ENCODE measurements at places on chromosomes 3 and 15. TPM values are rescaled to one million over a fixed set of nuclear protein-coding genes. Genes with fewer than 3 reads are reported as not detected.

- no peaks in the 10 kb centered on the region for H3K36me3 ChIP-seq
- no peaks in the 10 kb centered on the region for H3K27me3 ChIP-seq
- no peak for DNase-seq
- H3K27ac ChIP-seq = no peak overlapping the region
- no peaks in the 10 kb centered on the region for H3K4me1 ChIP-seq
Measured at GRCh38 chr15:53586799-53587198, 172.7 kb downstream of the WDR72 start.

- no peaks in the 10 kb centered on the region for H3K36me3 ChIP-seq
- no peaks in the 10 kb centered on the region for H3K27me3 ChIP-seq
- no peak overlapping the region for H3K27ac ChIP-seq
Measured at GRCh38 chr3:17642474-17642873, 100.0 kb downstream of the TBC1D5 start.

ADAMTS9 gene
- 14.7 TPM for total RNA-seq

DNA sequence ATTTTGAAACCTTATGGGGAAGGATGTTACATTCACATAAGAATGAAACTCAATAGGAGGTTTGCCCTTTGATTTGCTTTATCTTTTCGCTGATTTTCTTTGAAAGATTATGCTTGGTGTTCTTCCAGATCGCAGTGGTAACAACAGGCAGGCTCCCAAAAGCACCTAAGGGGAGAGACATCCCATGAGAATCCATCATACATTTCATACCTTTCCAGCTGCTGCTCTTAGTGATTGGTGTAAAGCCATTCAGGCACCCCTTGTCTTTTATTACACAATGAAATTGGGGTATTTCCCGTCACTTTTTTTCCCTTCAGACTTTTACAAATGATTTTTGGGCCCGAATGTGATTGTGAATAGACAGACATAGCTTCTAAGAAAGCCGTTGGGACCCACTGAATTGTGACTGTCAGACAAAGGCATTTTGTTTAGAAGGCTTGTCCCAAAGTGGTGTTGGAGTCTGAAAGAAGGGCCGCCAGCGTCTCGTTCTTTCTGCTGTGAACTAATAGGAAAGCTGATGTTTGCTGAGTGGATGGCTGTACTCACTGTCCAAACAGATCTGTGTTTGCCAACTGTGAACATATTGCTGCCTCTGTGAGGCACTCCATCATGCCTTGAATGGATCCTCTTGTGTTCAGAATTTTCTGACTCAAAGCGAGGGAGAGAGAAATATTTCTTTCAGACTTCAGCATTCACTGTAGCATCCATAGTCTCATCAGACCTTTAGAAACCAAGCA, 164.3 kb downstream of the FNDC3B start:
- H3K27ac ChIP-seq = peak overlapping the region; percentile 89
- no peak for DNase-seq
- H3K27me3 ChIP-seq = no peaks in the 10 kb centered on the region
- H3K36me3 ChIP-seq = no peaks in the 10 kb centered on the region

COL6A6 gene
- total RNA-seq = 2.1 TPM

DNA sequence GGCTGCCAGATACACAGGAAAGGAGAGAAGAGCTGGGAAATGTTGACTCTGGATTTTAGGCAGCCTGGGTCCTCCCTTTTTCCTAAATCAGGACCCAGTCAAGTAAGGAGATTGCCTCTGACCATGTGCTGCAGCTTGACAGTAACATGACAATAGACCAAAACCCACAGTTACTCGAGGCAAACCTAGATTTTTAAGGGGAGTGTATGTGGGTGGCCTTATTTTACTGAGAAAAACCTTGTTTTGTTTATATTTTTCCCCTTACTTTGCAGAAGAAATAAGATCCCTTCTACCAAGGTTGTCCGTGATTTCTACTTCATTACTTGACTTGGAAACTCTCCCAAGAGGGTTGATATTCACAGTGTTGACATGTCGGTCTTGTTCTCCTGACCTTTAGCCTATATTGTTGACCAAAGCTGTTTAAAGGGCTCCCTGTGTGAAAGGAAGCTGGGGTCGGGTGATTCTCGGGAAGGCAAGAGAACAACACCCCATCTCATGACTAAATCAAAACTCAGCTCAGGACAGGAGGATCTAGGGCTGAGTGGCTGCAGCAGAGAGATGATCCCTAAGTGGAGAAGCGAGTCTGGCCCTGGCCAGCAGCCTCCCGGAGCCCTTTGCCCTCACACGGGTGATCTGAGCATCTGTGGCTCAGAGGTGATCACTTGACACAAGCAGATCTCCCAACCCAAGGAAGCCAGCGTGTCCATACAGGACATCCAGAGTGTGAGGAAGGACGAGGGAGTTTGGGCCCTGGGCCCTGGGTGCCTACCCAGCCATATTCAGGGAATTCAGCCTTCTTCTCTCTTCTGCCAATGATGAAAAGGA, 31.0 kb upstream of the SLCO2A1 start:
- no peak overlapping the region for H3K4me3 ChIP-seq
- no peak overlapping the region for H3K27ac ChIP-seq

DNA sequence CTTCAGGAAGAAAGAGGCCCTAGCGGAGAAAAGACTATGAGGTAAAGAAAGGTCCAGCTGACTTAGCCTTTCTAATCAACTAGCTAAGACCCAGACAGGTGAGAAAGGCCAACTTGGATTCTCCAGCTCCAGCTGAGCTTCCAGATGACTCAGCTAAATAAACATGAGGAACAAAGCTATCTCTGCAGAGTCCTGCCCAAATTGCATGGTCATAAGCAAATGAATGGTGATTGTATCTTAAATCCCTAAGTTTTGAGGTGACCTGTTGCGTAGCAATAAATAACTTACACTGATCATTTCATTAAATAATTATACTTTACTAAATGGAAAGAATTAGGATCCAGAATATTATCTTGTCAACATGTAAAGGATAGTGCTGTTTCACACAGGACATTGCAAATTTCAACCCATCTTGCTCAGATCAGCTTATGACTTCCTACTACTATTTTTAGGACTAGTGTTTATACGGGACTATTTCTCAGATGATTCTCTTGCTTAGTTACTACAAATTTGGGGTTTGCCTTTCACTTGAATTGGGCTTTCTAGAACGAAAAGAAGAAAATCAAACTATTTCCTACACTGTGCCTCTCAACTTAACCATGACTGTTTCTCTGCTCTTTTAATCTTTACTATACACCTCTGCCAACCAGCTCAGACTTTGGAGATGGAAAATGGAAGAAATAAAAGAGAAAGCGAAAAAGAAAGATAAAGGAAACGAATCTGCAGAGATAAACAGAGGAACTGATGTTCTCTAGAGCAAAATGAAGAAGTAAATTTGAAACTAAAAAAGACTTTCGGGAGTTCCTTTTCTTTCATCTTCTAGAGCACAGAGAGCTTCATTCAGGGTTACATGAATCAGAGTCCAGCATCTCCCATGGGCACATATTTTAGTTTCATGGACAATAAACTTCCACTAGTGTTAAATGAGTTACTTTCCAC, 6.6 kb upstream of the ADGRG7 start:
- no peak for DNase-seq
- peaks cover 7% of the 10 kb centered on the region for H3K4me1 ChIP-seq
- no peak overlapping the region for H3K27ac ChIP-seq
- no peaks in the 10 kb centered on the region for H3K36me3 ChIP-seq

DNA sequence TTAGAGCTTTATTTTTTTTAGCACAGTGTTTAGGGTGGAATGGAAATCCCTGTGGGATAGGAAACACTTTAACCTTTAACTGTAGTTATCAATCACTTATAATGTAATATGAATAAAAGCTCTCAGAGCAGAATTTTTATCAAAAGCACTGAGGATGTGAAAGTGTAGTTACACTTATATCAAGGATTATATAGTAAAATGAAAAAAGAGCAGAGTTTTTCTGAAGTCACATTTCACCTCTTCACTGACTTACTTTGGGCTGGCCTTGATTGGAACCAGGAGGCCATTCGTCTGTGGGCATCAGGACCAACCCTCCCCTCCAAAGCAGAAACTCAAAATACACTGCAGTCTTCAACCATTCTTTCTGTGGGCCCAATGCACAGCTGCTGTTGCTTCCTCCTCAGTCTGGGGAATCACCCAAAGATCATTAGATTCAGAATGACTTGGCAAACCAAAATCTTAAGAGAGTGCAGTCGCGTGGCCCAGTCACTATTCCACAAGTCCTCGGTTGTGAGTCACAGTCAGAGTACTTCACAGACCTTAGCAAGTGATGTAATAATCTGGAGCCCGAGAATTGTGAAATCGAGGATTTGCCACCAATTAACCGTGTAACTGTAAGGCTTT, 132.6 kb upstream of the COL8A1 start:
- H3K27ac ChIP-seq = peak overlapping the region; percentile 67
- no peaks in the 10 kb centered on the region for H3K36me3 ChIP-seq
- H3K27me3 ChIP-seq = no peaks in the 10 kb centered on the region
- H3K4me1 ChIP-seq = peaks cover 43% of the 10 kb centered on the region
- DNase-seq = peak; percentile 40

SLC25A36 gene
- total RNA-seq = 67.7 TPM
